ENCODE measurements at places on chromosomes 7 and 10.

GRCh38 chr10:5976512-5977470 lies 552 bp downstream of the IL15RA start:
- no peak for DNase-seq

DNA sequence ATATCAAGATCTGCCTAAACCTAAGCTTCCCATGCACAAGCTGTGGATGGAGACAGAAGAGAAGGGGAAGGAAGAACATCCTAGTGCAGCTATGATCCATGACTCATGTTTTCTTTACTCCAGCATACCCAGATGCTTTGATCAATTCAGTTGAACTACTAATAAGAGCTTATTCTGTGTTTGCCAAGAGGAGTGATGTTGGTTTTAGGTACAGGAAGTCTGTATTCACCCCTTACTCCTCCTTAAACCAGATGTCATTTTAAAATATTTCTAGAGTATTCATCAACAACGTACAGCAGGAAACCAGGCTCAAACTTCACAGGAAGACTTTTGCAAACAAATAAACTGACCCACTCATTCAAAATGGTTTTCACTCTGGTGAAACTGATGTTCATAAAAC lies 29.2 kb downstream of the PANK1 start:
- DNase-seq: no peak

DNA sequence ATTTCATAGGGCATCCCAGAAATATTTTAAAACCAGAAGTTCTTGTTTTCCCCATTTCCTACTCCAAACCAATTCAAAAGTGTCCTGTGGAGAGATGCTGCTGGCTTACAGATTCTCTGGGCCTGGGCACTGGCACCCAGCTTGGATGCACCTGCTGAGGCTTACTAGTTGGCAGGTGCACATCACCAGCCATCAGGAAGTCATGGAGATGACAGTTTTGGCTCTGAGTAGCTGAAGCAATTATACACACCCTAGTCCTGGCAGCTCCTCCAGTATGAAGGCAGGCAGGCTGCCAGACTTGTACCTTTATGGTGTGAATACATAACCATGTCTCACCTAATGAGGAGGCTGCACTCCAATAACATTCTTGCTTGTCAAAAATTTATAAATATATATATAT lies 276.6 kb upstream of the GHITM start:
- DNase-seq: no peak

GRCh38 chr10:75681334-75681733 lies 249.9 kb downstream of the LRMDA start:
- no peak for DNase-seq

Data from DMS 273 treated with DMSO at 0.1 percent for 48 hours (cell line).